Fibroblast of mammary gland (primary cell): ENCODE measurements at places on chromosomes 4 and X.

GRCh38 chrX:53324803-53325202, 43.4 kb upstream of the IQSEC2 start:
- no peak for DNase-seq

DNA sequence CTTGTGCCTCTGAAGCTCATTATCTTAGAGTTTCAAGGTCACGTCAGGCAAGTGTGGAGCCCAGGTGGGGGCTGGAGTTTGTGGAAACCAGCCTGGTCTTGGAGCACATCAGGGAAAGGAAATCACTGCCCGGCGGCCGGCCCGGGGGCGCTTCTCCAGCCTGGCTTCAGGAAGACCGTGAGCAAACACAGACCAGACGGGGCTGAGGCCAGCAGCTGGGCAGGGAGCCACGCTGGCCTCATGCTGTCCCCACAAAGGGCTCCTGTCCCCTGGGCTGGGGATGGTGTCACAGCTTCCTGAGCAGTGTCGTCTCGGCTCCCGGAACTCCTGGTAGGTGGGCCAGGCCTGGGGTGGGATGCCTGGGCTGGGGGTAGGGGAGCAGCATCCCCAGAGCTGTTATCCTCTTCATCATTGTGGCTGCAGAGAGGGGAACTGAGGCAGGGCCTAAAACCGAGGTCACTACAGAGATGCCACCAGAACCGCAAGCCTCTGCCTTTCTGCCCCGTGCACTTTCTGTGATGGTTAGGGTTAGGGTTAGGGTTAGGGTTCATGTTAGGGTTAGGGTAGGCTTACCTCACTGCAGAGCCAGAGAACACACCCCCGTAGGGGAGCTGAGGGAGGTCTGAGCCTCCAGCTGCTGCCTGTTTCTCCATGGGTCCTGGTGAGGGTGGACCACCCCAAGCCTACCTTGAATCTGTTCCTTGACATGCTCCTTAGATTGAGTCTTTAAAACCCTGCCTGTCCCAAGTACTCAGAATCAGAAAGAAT, 77.5 kb downstream of the HTRA3 start:
- DNase-seq, result no peak

GRCh38 chr4:33063241-33063640, 2343.1 kb downstream of the PCDH7 start:
- peak; percentile 80 for DNase-seq

GRCh38 chr4:111934314-111934713, 210.9 kb upstream of the FAM241A start:
- no peak for DNase-seq

DNA sequence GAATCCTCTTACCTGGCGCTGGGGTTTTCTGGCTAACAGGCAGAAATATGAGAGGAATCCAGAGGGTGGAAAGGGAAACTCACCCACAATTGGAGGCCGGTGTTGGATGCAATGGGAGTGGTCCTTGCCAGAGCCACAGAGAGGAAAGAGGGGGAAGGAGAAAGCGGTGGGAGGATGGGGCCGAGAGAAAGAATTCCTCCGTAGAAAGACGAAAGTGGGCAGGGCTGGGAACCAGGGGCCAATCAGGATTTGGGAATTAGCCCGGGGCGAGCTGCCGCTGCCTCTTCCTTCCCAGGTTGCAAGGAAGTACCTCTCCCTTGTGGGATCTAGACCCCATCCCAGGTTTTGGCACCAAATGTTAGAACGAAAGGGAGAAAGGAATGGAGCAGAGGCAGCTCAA, 83.1 kb upstream of the SPIN4 start:
- no peak for DNase-seq

DNA sequence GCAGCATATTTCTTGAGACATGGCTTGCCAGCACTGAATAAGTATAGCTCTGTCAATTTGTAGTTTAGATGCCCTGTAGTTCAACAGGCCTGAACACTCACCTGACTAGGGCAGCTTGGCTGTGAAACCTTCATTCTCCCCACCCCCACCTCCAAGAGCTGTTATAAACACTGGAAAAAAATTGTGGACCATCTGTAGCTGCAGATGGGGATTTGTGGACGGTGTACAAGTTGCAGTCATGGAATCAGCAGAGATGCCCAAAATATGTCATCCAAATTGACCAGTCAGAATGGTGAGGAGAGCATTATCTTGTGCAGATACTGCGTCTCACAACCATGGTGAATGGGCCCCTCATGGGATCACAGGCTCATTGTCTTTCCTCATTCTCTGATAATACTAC, 76.2 kb upstream of the PAQR3 start:
- no peak for DNase-seq

GRCh38 chrX:66221856-66222255, 57.8 kb downstream of the HEPH start:
- DNase-seq, result no peak

DNA sequence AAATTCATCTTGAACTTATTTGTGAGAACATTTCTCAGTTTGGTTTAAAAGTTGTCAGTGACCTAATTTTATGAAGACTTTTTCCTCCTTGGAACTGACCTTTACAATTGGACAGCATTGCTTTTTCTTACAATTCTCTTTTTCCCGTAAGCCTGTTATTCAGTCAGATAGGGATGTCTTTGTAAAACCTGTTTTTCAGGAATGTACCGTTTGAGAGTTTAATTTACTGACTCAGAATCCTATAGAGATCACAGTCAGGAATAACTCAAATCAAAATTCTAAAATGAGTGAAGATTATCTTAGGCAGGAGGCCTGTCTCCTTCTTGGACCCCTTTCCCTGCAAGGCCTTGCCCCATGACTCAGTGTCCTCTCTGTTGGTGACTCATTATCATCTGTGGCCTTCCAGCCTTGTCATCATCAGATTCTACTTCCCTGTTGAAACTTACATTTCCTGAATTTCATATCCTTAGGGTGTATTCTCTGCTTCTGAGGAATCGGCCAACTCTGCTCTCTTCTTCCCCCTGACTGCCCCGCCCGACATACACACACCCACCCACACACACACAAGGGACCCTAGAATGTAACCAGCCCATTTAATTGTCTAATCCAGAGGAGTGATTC, 99.8 kb downstream of the ARHGAP10 start:
- DNase-seq, result peak; percentile 98

DNA sequence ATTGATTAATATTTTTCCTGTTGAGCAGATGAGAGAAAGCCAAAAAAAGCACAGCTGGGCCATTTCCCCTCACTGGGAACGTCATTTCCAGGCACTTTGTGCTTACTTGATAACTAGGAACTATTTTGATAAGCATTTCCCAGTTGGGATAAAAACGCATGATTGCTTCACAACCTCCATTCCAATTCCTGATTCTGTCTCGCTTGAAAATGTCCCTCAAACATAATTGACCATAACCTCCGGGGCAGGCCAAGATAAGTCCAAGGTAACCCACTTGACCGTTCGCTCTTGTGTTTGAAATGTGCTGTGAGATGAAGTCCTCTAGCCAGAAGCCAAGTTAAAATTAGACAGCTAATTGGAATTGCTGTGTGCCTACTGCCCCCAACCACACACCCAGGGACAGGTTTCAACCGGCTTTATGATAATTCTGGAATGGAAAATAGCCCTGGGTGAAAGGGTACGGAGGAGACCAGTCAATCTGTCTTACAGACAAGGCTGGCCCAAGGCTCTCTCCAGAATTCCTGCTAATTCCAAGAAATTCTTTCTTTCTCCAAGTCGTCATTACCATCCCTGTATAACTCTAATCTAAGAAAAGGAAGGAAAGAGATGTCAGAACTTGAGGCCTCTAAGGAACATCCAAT, 137.1 kb downstream of the MID1 start:
- no peak for DNase-seq
